Smooth muscle cell of the brain vasculature (primary cell): ENCODE measurements at places on chromosomes 5 and 9.

DNA sequence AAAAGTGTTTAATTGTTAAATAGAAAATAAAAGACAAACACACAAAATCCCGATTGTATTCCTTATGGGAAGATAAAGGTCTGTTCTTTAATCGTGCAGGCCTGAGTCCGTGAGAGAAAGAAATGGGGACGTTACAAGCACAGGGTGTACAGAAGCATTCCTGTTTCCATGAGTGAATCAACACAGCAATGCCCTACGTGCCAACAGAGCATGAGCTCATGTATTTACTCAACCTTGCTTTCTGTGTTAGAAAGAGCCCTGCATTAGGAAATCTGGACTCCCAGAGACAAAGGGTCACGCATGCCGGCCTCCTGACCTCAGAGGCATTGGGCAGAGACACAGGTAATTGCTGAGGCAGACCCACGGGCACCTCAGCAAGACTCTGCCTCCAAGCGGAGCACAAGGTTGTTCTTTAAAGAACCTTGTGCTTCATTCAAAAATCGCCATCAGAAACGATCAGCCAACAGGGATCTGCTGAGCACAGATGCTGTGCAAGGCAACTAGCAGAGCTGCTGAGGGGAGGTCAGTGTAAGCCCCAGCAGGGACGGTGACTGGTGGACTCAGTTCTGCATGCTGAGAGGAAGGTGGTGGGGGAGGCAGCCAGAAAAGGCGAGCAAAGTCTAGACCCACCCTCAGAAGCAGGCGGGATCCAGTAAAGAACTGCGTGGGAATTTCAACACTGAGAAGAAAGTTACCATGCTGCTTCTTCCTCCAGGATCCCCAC lies 101.0 kb downstream of the TLE1 start:
- no peak for DNase-seq

- no peak for DNase-seq
Observed at GRCh38 chr9:85586684-85587083, 155.1 kb downstream of the AGTPBP1 start.

DNA sequence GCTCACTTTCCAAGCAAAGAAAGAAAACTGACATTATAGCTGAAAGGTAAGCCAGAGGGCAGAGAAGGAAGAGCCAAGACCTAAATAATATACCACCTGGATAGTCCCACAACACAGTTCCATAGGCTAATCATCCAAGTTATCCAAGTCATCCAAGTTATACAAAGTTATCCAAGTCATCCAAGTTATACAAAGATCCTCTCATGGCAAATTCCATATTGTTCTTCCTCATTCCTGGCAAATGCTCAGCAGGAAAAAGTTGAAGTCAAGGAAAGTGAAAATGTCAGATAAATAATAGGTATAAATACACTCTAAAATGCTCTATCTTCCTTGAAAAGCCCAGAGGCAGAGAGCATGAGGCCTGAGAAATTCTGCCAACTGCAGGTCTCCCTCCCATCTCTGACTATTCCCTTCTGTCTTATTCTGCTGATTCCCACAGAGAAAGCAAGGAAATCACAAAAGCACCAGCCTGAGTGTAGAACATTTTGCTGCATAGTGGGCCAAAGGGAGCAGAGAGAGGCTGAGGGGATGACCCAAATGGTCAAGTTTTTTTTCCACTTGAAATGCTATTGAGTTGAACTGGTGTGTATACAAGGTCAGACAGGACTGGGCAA lies 12.5 kb downstream of the MCTP1 start:
- DNase-seq, result no peak

GRCh38 chr5:68406767-68407241 lies 191.2 kb downstream of the PIK3R1 start:
- DNase-seq, result no peak

GRCh38 chr9:134071149-134071548 lies 3.3 kb upstream of the BRD3 start:
- no peak for DNase-seq

DNA sequence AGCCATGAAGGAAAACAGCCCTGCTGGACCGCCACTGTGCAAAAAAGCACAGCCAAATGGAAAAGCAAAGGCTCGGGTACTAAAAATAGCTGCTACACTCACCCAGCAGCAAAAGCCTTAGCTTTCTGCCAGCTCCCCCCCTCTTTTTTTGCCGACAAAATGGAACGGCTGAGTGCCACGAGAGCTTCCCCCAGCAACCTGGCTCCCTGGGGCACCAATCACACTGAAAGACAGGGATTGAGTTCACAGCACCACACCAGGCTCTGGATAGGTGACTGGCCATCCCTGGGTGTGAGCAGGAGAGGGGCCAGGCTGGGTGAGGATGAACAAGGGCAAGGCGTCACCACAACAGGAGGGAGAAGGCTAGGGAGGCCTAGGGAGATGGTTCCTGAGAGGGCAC lies 66.7 kb downstream of the SIL1 start:
- no peak for DNase-seq

GRCh38 chr5:167587772-167588437 lies 703.5 kb upstream of the WWC1 start:
- no peak for DNase-seq

DNA sequence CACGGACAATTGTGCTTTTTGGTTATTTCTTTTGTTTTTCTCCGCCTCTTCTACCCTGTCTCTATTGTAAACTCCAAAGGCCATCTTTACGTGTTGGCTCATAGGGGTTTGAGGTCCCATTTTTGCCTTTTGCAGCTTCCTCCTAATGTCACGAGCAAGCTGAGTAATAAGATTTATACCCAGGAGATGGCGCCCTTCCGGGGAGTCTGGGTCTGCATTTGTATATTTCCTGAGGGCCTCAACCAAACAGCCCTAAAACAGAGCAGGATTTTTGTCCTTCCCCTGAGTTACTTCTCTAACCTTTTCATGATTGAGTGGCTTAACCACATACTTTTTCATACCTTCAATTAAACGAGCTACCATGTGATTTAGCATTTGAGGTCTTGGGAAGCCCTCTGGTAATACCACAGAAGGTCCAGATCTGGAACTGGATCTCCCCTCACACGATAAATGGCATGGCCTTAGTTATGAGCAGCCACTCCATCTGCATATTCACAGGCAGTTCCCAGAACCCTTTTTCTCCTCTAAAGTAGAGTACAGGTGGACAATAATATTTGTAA lies 11.2 kb upstream of the CFAP95 start:
- no peak for DNase-seq

DNA sequence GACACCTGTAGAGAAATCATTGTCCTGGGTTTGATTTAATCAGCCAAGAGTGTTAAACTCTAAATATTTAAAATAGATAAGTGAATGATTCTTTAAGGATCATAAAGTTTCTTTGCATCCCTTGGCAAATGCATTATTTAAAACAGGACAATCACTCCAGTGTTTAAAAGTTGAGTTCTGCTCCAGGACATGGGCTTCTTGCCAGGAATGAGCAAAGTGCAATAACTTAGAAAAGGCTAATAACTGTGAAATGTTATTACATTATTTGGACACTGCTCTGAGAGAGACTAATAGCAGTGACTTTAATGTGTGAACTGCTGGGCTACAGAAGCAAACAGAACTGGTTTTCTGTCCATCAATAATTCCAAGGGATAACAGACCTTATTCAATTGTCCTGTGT lies 283.3 kb downstream of the GABRB2 start:
- no peak for DNase-seq

GRCh38 chr5:107402434-107403227 lies 268.1 kb downstream of the EFNA5 start:
- no peak for DNase-seq

DNA sequence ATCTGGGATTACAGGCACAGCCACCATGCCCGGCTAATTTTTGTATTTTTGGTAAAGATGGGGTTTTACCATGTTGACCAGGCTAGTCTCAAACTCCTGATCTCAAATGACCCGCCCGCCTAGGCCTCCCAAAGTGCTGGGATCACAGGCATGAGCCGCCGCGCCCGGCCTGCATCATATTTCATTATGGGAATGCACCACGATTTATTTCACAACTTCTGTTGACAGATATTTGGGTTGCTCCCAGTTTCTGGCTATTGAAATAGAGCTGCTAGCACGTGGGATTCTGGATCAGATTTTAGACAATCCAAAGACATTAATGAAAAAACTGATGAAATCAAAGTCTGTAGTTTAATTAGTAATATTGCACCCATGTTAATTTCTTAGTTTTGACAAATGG lies 48.4 kb upstream of the FUBP3 start:
- no peak for DNase-seq

DNA sequence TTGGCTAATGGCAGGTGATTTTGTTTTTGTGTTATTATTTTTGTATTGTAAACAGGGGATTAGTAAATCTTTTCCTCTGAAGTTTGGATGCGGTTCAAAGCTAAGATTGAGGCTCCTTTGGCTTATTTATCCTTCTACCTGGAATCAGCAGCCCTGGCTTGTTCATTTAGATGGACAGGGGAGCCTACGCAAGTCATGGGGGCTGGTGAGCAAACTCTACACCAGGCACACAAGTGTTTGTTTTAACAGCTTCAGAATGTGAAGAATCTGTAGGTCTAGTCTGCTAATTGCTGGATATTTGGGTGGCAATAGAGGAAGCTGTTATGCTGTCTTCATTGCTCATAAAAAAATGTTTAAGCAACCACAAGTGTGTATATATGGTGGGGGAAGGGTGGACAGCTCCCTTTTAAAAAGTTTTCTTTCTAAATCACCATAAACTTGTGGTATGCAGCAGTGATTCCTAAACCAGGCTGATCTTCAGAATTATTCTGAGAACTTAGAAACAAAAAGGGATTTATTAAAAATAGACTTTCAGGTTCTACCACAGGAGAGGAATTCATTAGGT lies 20.7 kb downstream of the ZNF462 start:
- no peak for DNase-seq

DNA sequence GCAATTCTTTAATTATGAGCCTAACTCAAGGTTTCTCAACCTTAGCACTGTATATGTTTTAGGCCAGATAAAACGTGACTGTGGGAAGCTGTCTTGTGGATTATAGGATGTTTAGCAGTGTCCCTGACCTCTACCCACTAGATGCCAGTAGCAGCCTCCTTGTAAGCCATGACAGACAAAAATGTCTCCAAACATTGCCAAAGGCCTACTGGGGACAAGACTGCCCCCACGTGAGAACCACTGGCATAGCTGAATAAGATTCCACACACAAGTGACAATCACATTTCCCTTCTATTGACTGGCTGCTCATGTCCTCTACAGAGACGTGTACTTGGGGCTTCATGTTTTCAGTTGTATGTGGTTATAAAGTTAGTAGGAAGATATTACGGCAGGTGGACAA lies 55.4 kb downstream of the GOLM1 start:
- DNase-seq, result no peak

- DNase-seq, result no peak
Observed at GRCh38 chr5:5373351-5373989, 49.0 kb upstream of the ICE1 start.

DNA sequence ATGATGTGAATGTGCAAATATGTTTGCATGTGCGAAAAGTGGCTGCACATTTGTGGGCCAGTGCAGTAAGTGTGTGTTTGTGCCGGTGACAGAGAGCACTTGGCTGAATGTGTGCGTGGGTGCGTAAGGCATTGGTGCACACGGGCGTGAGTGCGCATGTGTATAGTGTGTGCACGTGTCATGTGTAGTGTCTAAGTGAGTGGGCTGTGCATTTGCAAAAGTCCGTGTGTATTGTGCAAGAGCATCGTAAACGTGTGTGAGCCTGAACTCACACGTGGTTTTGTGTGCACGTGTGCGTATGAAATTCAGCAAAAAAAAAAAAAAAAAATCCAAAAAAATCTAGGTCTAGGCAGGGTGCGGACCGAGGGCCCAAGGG lies 6.5 kb upstream of the EBF1 start:
- DNase-seq, result no peak

- no peak for DNase-seq
Observed at GRCh38 chr9:90842996-90843395, 41.4 kb downstream of the SYK start.

- DNase-seq, result no peak
Observed at GRCh38 chr5:152503206-152503605, 98.1 kb upstream of the NMUR2 start.

DNA sequence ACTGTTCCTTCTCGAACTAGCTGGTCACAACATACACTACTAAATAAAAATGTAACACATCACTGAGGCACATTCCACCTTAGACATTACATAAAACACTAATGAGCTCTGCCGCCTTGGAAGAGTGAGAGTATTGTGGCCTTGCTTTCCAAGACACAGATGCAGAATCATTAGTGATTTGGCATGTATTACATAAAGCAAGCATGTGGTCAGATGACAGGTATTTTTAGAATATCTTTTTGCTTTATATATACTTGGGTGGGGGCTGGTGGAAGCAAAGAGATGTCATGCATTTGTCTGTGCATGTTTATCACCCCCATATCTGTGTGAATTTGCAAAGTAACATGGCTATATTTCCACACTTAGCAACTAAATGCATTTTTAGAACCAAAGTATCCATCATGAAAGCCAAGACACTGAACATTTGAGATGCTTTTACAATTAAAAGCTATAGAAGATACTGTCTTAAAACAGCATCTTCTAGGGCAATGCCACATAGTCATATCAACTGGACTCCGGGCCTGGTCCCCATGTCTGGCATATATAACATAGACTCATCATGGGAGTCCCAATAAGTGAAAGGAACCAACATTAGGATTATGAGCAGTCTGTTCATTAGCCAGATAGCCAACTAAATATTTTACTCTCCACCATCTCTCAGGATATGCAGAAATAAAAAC lies 213.5 kb downstream of the MEF2C start:
- DNase-seq, result no peak

DNA sequence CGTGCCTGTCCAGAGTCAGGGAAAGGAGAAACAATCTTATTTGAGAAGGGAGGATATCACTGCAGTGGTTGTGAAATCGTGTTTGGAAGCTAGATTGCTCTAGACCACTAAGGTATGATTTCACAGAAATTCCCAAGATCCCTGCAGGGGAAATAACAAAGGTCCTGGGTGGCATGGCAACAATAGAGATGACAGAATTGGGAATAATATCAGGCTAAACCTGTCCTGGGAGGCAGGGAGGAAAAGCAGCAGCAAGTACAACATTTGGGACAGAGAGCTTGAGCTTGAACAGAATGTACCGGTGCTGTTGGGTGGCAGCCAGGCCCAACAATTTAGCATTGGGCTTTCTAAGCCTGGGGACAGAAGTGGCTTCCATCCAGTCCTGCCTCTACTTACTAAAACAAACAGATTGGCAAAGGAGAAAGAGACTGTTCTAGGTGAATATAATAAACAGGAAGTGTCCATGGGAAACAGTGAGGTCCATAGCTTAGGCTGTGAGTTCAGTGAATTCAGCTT lies 17.0 kb upstream of the ARHGAP26 start:
- no peak for DNase-seq

GRCh38 chr5:135601466-135601865 lies 22.7 kb upstream of the CXCL14 start:
- DNase-seq, result no peak

GRCh38 chr9:94147776-94148175 lies 63.5 kb downstream of the PTPDC1 start:
- DNase-seq, result no peak

DNA sequence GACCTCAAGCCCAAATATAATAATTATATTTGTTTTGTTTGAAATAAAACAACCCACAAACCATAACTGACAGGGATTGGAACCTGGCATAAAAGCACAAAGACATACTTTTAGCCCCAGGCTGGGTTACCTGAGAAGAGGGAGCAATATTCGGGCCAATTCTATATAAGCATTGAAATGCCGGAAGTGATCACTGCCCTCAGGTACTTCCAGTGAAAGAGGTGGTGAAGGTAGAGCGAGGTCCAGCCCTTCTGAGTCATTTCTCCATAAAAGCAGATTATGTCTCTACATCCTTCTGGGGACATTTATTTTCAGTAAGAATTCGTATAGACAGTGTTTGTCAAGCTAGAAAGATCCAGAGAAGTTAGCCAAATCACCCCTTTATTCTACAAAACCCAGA lies 59.6 kb downstream of the GCNT4 start:
- no peak for DNase-seq
